ENCODE measurements at places on chromosomes 12 and 14.
A peak's percentile ranks its signal among the peaks of the same experiment; 100 is the strongest.

DNA sequence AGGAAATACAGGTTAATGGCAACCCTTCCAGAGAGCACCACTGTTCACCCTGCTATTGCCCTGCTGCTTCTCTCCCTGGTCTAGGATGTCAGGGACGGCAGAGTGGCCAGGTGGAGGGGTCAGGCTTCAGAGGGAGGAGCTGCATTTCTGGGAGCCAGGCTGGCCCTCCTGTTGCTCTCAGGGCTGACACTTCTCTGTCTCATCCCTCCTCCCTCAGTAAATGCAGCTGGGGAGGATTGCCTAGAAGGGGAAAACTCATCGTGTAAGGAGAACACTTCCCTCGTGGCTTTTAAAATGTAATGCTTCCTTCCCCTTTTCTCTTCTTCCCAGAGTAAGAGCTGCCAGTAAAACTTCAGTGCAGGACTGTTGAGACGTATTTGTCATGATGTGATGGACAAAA is 20.8 kb downstream of the SUSD6 start:
- no peak for DNase-seq
- H3K27ac ChIP-seq: no peak overlapping the region
- no peaks in the 10 kb centered on the region for H3K36me3 ChIP-seq
- H3K4me3 ChIP-seq: no peak overlapping the region
- H3K27me3 ChIP-seq: no peaks in the 10 kb centered on the region
- peaks cover 86% of the 10 kb centered on the region for H3K4me1 ChIP-seq

DNA sequence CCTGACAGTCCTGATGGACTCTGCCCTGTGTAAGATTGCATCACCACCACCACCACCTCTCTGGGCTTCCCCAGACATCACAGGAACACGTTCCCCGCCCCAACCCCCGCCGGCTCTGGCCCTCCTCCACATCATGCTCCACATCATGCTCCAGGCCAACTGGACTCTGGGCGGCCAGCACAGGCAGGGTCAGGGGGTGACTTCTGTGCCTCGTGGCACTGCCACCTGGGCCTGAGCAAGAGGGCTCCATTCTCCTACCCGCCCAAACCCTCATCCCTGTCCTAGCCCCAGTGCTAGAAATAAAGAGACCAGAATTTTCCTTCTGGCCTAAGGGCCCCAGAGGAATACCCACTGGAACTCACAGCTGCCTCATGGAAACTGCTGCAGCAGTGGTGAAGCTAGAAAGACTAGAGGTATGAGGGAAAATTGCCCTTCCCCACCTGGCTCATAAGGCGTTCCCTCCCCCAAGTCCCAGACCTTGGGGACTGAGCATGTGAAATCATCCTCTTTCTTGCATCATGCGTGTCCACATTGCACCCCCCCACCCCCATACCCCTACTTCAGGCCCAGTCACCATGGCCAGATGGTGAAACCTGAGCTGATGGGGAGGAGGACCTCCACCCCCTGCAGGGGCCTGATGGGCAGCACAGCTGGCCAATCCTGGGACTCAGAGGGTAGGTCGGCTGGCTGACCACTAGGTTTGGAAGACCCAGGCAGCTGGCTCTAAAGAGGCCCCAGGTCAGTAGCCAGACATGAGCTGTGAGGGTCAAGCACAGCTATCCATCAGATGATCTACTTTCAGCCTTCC is at the start of gene INHBE:
Gene INHBE (plus strand): TSS at position 742 of the 808 bp plus-strand sequence. CDS start 230 bp downstream, outside the sequence.
- no peaks in the 10 kb centered on the region for H3K36me3 ChIP-seq
- DNase-seq: no peak
- peaks cover 6% of the 10 kb centered on the region for H3K4me1 ChIP-seq
- H3K4me3 ChIP-seq: no peak within 1 kb of the TSS
- H3K27ac ChIP-seq: no peak within 1 kb of the TSS

GRCh38 chr14:99554757-99555531 is 49.1 kb downstream of the CCDC85C start:
- no peak for DNase-seq
- no peaks in the 10 kb centered on the region for H3K36me3 ChIP-seq
- H3K27ac ChIP-seq: no peak overlapping the region
- no peak overlapping the region for H3K4me3 ChIP-seq
- H3K4me1 ChIP-seq: no peaks in the 10 kb centered on the region

DNA sequence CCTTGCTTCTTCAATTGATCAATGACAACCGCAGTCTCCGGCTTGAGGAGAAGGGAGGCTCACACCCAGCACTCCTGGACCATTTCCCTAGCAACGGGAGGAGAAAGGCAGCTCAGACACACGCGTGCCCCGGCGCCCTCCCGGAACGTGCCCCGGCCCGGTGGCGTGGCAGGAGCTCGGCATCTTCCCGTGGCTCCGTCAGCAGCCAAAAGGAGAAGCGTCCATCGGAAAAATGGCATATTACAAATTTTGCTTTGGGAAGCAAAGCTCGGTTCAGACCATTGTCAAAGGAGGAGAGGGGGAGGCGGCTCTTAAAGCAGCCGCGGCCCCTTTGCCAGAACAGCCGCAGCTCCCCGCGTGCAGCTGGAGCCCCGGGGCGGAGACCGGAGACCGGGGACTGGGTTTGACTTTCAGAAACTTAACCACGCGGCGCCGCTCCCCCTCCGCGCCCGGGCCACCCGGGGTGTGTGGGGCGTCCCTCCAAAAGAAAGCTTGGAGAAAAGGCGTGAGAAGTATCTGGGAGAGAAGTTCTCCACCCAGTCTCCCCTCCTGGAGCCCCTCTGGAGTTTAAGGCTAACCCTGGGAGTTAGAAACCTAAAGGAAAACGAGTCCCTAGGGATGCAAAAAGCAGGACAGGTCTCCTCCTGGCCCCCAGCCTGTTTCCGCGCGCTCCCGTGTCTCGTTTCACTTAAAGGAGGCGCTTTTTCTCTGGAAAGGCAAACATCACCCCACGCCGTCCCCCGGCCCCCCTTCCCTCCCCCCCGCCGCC is 545 bp downstream of the PPFIA2 start:
- H3K27me3 ChIP-seq: peaks cover 10% of the 10 kb centered on the region
- H3K4me1 ChIP-seq: peaks cover 15% of the 10 kb centered on the region
- DNase-seq: peak; percentile 64
- no peaks in the 10 kb centered on the region for H3K36me3 ChIP-seq
- H3K27ac ChIP-seq: no peak overlapping the region

GRCh38 chr12:123591702-123592481 is 7.5 kb downstream of the TMED2 start:
- DNase-seq: no peak
- H3K27ac ChIP-seq: no peak overlapping the region
- peaks cover 28% of the 10 kb centered on the region for H3K4me1 ChIP-seq
- no peaks in the 10 kb centered on the region for H3K27me3 ChIP-seq

GRCh38 chr12:118190266-118190665 is 54.3 kb downstream of the PEBP1 start:
- peak overlapping the region; percentile 37 for H3K4me3 ChIP-seq
- no peak for DNase-seq
- H3K4me1 ChIP-seq: no peaks in the 10 kb centered on the region
- H3K27ac ChIP-seq: peak overlapping the region; percentile 26

DNA sequence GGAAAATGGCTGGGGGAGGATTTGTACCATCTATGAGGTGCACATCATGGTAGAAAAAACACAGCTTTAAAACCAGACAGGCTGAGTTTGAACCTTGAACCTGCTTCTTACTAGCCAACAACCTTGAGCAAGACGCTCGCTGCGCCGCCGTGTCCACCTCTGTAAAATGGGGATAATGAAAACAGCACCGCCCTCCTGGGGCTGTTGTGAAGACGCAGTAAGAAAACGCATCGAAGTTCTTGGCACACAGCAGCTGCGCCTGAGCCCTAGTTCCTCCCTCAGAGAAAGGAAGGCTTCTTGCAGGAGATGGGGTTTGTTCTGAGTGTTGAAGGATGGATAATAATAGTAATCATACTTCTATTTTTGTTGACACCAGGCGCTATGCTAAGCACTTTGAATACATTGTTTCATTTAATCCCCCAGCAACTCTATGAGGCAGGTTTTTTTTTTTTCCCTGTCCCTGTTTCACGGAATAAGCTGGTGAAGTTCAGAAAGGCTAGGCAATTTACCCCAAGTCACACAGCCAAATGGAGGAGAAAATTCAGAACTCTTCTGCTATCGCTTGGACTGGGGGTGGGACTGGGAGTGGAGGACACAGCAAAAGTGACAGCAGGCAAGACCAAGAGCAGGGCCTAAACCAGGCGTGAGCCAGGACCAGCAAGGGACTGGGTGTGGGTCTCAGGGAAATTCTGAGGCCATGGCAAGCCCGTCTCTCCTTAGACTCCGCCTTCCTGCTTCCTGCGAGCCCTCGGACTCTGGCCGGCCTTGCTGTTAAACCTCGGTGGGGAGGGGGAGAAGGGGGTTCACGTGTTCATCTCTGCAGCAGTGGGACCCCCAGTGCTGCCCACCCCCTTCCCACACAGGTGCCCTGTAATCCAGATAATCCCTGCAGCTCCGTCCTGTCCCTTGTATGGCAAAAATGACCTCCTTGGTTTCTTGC is 97.5 kb downstream of the LRRC74A start:
- no peak overlapping the region for H3K27ac ChIP-seq
- no peak overlapping the region for H3K4me3 ChIP-seq
- DNase-seq: no peak
- H3K27me3 ChIP-seq: no peaks in the 10 kb centered on the region

DNA sequence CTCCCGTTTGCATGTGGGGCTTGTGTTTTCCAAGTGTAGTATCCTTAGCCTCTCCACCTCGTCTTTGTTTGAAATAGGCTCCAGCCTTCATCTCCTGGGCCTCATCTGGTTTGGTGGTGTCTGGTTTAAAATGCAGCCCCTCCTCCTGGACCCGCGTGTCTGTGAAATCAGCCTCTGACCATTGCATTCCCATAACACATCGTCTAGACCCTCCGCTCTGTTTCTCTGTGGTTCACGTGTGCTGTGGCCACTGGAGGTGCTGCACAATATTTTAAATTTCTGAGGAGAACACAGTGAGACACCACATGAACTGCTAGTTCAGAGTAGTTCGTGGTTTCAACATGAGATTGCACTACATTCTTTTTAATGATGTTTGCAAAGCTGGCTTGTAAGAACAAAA is 35.6 kb downstream of the UBE3B start:
- H3K4me1 ChIP-seq: no peaks in the 10 kb centered on the region
- DNase-seq: no peak
- H3K4me3 ChIP-seq: no peak overlapping the region
- no peaks in the 10 kb centered on the region for H3K27me3 ChIP-seq
- peaks cover 96% of the 10 kb centered on the region for H3K36me3 ChIP-seq
- H3K27ac ChIP-seq: no peak overlapping the region

DNA sequence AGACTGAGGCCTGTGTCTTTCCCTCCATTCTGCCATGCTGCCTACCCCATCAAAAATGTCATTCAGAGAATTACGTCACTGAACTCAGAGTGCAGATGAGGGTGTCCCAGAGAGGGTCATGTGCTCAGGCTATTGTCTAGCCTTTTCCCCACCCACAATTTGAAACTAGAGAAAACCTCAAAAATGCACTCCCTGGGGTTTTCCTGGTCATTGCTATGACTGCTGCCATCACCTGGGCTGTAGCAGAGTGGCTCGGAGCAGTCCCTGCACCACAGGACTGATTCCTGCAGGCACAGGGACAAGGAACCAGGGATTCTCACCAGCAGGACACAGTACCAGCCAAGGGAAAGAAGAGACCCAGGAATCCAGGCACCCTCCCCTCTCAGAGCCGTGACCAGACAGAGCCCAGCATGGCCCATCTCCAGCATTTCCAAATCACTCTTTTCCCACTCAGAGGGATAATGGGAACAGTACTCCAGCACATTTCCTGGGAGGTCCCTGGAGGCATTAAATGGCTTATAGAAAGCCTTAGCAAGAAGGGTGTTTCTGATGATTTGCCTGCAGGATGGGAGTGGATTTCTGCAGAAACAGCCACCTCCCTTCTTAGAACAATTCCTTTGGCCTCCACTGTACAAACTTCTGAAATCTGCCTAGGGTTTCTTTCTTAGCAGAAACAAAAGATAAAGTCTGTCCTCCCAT is 45.9 kb downstream of the VWF start:
- H3K4me3 ChIP-seq: no peak overlapping the region
- H3K36me3 ChIP-seq: no peaks in the 10 kb centered on the region
- no peaks in the 10 kb centered on the region for H3K27me3 ChIP-seq

GRCh38 chr14:49363821-49364751 is 222.1 kb downstream of the RPS29 start:
- H3K4me3 ChIP-seq: no peak overlapping the region
- no peak for DNase-seq
- H3K27ac ChIP-seq: no peak overlapping the region
- no peaks in the 10 kb centered on the region for H3K4me1 ChIP-seq

DNA sequence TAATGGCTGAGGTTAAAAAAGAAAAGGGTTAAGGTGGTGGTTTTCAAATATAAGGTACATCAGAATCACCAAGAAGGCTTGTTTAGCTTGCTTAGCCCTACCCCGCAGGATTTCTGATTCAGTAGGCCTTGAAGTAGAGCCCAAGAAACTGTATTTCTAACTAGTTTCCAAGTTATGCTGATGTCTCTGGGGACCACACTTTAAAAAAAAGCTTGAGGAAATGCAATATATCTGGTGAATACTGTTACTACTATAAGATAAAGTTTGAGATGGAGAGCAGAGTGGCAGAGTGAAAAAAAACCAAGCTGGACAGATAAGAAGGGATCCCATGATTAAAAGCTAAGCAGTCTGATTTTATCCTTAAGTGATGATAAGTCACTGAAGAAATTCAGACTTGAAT is 18.3 kb upstream of the GXYLT1 start:
- DNase-seq: no peak
- H3K4me1 ChIP-seq: no peaks in the 10 kb centered on the region
- H3K27ac ChIP-seq: no peak overlapping the region
- H3K4me3 ChIP-seq: no peak overlapping the region
- H3K36me3 ChIP-seq: peaks cover 25% of the 10 kb centered on the region

DNA sequence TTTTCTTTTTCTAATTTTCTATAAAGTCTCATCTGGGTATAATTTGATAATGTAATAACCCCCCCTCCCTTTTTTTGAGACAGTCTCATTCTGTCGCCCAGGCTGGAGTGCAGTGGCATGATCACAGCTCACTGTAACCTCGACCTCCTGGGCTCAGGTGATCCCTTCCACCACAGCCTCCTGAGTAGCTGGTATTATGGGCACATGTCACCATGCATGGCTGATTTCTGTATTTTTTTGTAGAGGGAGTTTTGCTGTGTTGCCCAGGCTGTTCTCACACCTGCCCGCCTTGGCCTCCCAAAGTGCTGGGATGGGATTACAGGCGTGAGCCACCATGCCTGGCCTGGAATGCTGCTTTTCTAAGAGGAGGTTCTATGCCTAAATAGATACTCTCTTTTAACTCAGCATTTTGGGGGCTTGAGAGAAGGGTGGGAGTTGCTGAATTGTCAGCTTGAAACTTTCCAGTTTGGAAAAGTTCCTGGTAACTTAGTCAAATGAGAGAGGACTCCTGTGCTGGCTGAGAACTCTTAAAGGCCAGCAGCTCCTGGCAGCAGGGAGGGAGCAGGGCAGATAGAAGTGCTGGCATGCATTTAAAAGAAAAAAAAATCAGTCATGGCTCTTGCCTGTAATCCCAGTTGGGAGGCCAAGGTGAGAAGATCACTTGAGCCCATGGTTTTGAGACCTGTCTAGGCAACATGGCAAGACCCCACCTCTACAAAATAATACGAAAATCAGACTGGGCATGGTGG is 13.0 kb downstream of the NUDT4 start:
- no peak overlapping the region for H3K4me3 ChIP-seq
- H3K4me1 ChIP-seq: peaks cover 19% of the 10 kb centered on the region
- H3K36me3 ChIP-seq: peaks cover 6% of the 10 kb centered on the region
- H3K27me3 ChIP-seq: no peaks in the 10 kb centered on the region
- H3K27ac ChIP-seq: peak overlapping the region; percentile 2

- no peaks in the 10 kb centered on the region for H3K36me3 ChIP-seq
- no peak overlapping the region for H3K4me3 ChIP-seq
- no peak for DNase-seq
- no peaks in the 10 kb centered on the region for H3K4me1 ChIP-seq
- H3K27ac ChIP-seq: no peak overlapping the region
These were observed 4.1 kb upstream of the MIA2 start for GRCh38 chr14:39229601-39230110.

GRCh38 chr14:75132382-75133086 is 5.7 kb upstream of the NEK9 start:
- H3K4me3 ChIP-seq: no peak overlapping the region
- peaks cover 18% of the 10 kb centered on the region for H3K4me1 ChIP-seq
- peaks cover 44% of the 10 kb centered on the region for H3K36me3 ChIP-seq
- H3K27ac ChIP-seq: peak overlapping the region; percentile 20
- no peaks in the 10 kb centered on the region for H3K27me3 ChIP-seq

Data from upper lobe of right lung (tissue), 1 donor.